Nucleus accumbens (tissue), 56 donors: ENCODE measurements at places on chromosomes 16 and 17.

DNA sequence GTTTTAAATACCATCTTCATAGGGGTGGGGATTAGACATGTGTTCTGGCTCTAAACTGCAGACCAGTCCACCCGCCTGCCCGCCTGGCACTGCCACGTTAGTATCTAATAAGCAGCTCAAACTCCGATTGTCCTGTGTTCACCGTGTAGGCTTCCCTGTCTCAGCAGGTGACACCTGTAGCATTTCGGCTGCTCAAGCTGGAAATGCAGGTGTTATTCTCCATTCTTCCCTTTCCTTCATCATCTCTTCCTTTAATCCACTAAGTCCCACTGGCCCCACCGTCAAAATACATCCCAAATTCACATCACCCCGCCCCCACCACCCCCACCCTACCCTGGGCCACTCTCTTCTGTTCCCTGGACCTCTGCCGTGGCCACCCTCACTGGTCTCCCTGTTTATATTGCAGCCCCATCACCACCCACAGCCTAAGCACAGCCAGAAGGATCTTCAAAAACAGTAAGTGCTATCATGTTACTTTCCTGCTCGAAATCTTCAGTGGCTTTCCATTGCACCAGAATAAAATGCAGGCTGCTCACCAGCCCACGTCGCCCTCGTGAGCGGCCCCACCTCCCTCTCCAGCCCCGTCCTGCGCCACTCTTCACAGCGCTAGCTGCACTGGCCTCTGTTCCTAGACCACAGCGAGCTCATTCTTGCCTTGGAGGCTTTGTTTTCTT, 65.1 kb downstream of the RTN4RL1 start:
- no peak for DNase-seq

GRCh38 chr17:27353033-27353460, 59.1 kb downstream of the WSB1 start:
- DNase-seq, result no peak

DNA sequence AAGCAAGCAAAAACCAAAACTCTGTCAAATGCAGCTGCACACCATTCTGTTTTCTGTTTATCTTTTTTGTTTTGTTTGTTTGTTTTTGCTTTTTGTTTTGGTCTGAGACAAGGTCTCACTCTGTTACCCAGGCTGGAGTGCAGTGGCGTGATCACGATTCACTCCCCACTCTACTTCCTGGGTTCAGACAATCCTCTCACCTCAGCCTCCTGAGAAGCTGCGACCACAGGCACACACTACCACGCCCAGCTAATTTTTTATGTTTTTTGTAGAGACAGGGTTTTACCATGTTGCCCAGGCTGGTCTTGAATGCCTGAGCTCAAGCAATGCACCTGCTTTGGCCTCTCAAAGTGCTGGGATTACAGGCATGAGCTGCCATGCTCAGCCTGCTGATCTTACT, 19.3 kb upstream of the SLFN13 start:
- no peak for DNase-seq

GRCh38 chr17:74012465-74012864, 191.0 kb upstream of the RPL38 start:
- no peak for DNase-seq

- DNase-seq, result no peak
Measured at GRCh38 chr17:76542984-76543383, 3.1 kb downstream of the PRCD start.

GRCh38 chr16:11670171-11671131, 2.2 kb downstream of the SNN start:
- no peak for DNase-seq

- DNase-seq, result no peak
Measured at GRCh38 chr16:47375423-47375822, 85.4 kb downstream of the ITFG1 start.

DNA sequence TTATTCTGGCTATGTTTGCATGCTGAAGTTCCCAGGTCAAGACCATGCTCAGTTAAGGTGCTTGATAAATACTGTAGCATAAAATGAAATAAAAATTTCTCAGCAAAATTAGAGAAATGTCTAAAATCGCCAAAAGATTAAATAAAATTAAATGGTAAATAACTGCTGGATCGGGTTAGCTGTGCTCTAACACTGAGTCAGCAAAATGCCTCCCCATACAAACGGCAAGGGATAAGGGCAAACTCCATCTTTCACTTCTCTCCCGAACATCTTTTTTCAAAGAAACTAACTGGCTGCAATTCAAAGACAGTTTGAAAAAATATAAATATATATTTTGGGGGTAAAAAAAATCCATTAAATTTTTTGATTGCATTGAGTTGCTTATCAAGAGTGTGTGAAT, 162.2 kb upstream of the ZFHX3 start:
- no peak for DNase-seq

DNA sequence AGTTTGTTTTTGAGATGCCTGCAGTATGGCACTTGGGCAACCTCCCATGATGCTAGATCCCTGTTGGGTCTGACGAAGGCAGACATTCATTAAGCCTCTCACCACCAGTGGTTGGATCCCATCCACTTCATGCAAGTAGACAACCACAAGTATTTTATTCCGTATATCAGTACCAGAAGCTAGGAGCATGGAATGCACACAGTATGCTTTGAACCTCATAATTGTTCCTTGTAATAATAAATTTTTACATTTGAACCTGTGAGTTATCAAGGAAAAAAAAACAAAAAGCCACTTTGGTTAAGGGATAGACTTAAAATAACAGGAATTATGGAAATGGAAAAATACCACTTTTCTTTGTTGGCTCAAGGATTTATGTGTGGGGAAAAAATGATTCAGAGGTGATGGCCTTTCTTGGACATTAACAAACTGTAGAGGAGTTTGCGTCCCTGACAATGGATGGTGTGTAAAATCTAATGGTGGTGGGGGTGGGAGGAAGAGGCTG, 107.1 kb upstream of the KCNJ16 start:
- no peak for DNase-seq

DNA sequence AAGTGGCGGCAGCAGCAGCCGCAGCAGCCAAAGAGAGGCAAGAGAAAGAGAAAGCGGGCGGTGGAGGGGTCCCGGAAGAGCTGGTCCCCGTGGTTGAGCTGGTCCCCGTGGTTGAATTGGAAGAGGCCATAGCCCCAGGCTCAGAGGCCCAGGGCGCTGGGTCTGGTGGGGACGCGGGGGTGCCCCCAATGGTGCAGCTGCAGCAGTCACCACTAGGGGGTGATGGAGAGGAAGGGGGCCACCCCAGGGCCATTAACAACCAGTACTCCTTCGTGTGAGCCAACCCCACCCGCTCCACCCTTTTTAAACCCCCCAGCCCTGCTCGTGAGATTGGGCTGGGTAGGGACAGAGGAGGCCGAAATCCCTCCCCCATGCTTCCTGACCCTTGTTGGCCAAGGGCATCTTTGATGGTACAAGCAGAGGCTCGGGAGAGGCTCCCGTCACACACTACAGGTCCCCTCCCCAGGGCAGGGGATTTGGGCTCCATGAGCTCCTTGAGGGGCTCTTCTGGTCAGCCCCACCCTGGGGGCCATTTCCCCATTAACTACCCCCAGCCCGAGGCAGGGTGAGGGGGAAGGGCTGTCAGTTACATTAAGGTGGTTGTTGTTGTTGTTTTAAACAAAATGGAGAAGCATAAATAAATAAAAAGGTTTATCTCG, 4.6 kb upstream of the ATP2A1 start:
- no peak for DNase-seq

- DNase-seq, result no peak
Measured at GRCh38 chr16:19696328-19696727, 21.7 kb downstream of the KNOP1 start.

DNA sequence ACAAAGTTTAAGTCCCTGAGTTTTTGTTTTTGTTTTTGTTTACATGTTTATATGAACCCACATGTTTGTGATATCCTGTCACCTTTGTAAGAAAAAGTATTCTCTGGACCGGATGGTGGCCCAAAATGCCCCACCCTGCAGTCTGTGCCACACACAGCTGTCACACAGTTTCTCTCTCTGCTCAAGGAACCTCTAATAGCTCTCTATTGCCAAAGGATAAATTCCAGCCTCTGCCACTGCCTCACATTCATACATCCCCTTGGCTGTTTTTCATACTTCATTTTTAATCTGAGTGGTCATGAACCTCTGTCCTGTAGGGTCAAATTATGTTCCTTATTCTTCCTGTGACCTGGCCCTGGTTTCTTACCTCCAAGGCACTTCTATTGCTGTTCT, 520.3 kb upstream of the CDH5 start:
- no peak for DNase-seq

- peak; percentile 37 for DNase-seq
Measured at GRCh38 chr16:84544031-84544773, 39.7 kb upstream of the MEAK7 start.

DNA sequence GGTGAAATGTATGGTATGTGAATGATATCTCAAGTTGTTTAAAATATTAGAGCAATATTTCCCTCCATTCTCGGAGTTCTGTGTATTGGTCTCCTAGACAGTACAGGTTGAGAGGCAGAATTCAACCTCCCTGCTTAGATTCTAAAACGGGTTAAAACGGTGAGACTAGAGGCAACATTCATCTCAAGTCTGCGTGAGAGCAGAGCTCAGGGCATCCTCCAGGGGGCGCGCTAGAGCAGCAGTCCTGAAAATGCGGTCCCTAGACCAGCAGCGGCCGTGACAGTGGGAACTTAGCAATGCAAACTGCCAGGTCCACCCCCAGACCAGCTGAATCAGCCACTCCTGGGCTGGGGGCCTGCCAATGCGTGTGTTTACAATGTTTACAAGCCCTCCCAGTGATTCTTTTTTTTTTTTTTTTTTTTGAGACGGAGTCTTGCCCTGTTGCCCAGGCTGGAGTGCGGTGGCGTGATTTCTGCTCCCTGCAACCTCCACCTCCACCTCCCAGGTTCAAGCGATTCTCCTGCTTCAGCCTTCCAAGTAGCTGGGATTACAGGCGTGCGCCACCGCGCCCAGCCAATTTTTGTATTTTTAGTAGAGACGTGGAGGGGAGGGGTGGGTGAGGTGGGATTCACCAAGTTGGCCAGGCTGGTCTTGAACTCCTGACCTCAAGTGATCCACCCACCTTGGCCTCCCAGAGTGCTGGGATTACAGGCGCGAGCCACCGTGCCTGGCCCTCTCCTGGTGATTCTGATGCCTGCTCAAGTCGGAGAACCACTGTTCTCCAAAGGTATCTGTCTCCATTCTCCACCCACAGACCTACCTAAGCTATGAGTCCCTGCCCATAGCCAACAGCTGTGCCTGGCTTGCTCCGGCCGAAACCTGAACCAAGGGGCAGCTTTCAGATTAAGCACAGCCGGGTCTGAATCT, 24.2 kb downstream of the KLHL36 start:
- DNase-seq, result peak; percentile 19

- DNase-seq, result no peak
Measured at GRCh38 chr17:48722915-48723422, at the start of gene PRAC2. PRAC2 (plus strand) TSS chr17:48723185; CDS start chr17:48724411, 1,226 bp downstream.

DNA sequence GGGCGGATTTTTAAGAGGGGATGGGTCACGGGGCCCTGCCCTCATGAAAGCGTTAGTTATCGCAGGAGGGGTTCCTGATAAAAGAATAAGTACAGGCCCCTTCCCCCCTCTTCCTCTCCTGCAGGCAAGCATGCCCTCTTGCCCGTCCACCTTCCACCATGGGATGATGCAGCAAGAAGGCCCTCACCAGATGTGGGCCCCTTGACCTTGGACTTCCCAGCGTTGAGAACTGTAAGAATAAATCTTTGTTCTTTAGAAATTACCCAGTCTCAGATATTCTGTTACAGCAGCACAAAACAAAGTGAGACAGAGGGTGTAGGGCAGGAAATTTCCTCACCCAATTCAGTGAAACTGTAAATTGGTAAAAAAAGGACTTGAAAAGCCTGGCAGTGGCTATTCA, 27.8 kb upstream of the LCMT1 start:
- DNase-seq, result no peak

GRCh38 chr16:83899978-83900377, 1.1 kb downstream of the MLYCD start:
- DNase-seq, result no peak
